ENCODE measurements at places on chromosomes 12 and 14.

DNA sequence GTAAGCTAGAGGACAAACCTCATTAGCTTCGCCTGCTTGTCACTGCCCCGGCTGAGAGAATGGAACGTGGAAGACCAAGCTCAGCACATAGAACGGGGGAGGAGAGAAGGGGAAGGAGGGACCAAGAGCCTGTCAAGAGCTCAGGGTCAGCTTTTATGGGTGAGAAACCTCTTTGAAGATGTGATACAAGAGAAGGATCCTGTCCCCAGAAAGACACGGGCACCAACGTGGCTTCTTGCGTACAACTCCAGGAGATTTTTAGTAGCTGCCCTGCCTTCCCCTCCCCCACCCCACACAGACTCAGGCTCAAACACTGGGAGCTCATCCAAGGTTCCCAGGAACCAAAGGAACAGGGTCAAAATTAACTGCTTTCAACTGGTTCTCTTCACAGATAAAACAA, 34.7 kb downstream of the APPL2 start:
- DNase-seq, result no peak

- DNase-seq, result no peak
These were observed 233.2 kb downstream of the RBM19 start for GRCh38 chr12:113732916-113733315.

GRCh38 chr12:124273630-124274029, 21.3 kb upstream of the RFLNA start:
- peak; percentile 31 for DNase-seq

DNA sequence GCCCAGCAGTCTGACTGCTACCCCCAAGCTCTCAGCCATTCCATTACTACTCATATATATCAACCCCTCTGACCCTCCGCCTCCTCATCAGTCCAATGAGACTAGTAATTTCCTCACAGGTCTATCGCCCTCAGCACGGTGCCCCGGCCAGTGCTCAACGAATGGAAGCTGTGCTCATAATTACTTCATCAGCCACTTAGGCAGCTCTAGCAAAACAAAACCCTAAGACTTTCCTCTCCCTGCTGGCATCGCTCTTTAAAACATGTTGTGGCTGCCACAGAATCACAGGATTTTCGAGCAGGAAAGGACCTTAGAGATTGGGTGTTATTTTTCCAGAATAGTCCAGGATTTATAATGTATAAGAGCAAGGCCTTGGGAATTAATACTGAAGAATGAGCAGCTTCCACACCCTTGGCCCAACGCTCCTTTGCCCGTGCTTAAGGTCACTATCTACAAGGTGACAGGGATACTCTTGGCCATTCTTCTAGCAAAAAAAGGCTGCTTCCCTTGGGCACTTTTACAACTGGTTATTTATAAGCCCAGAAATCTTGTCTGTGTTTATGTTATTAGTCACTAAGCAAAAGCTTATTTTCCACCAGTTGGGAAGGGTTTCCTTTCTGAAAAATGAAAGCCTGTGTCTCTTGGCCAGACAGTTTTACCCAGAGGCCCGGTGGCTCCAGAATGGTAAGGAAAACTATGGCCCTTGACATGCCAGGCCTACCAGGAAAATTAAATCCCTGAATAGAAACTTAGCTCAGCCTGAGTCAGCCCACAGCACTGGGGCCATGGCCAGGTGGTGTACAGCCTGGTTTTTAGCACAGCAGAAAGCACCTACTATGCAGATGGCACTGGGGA, 47.9 kb downstream of the NUAK1 start:
- peak; percentile 86 for DNase-seq

GRCh38 chr14:99722741-99723140, 38.6 kb downstream of the CYP46A1 start:
- no peak for DNase-seq

- no peak for DNase-seq
These were observed 209.7 kb downstream of the SLC15A4 start for GRCh38 chr12:128613837-128614590.

GRCh38 chr14:94625353-94625635, 13.1 kb downstream of the SERPINA3 start:
- no peak for DNase-seq

GRCh38 chr14:59276235-59276634, 87.8 kb downstream of the DAAM1 start:
- DNase-seq, result no peak

All from IMR-90 (cell line).